ENCODE measurements at places on chromosomes 11 and 22.

DNA sequence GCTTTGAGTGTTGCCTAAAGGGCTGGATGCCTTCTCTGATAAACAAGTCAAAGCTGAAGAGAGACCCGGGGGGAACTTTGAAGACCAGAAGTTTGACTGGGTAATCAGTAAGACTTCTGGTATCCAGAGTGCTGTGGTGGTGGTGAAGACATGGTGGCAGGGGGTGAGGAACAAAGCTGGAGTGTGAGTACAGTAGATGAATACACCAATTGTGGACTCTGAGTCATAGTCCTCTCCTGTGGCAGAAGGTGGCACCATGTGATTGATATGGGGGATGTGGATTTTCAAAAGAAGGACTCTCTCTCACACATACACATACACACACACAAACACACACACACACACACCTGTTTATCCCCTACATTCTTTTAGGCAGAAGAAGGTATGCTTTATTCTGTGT is 12.3 kb downstream of the MS4A6A start:
- no peak for DNase-seq

DNA sequence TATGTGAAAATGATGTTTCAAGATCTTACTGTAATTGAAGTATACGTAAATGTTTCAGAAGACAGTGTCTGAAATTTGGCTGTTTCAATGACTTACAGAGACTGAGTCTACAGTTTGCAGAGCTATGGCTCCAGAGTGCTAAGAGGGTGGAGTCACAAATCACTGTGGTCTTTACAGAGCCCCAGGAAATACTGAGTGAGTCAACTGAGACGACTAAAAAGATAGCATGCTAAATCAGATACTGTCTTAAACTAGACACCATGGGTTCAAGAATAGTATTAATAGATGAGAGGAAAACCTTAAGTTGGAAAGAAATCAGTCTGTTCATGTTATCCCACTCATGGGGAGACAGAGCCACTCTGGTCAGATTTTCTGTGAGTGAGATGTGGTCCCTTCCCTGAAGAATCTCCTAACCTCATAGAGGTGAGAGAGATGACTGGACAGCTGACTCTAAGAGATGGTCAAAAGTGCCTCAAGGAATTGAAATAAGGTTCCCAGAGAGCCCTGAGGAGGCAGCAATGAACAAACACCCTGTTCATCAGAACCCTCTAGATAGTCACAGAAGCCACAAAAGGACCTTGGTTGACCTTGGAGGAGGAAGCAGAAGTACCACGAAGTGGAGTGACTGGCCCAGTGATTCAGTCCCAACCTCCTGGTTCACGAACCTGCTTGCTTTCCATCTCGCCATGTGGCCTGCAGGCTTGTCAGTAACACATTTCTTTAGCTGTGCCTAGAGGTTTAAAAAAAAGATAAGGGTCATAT is 30.2 kb downstream of the C11orf91 start:
- no peak for DNase-seq

GRCh38 chr11:116792869-116793771 is 1.4 kb upstream of the APOA5 start:
- DNase-seq, result no peak

GRCh38 chr22:41621911-41622179 is 750 bp downstream of the XRCC6 start:
- no peak for DNase-seq

DNA sequence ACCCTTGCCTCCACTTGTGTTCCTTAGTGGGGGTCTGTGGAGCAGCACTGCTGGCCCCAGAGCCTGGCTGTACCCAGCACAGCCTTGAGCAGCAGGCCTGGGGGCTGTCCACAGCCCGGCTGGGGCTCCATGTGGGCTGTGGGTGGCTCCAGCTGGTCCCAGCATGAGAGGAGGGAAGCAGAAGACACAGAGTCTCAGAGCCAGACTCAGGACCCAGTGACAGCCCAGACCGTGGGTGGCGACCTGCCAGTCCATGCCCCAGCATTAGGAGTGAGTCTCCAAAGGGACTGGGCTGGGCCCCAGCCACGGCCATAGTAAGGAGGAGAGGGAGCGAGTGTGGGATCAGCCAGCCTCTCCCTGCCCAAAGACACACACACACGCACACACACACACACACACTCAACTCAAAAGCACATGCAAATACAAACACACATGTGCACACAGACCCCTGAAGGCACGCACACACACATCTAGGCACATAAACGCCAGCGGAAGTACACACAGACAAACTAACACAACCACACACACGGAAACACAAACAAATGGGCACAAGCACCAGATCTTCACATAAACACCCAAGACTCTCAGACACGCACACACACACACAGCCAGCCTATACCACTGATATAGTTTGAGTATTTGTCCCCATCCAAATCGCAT is 16.7 kb upstream of the LRRC10B start:
- DNase-seq, result no peak

DNA sequence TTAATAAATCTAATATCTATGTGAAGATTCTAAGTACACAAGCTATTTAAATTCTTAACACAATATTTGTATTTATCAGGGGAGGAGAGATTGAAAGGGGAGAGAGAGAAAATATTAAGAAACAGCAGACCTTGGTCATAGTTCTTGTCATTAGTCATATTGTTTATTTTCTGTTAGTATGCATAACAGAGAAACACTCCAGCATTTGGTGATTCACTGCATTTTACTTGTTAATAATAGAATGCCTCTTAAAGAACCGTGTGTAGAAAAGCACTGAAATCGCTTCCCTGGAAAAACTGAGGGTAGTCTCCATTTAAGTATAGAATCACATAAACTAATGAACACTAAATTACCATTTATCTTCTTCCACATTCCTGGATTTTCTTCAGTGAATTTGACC is 122.7 kb upstream of the TRPC6 start:
- DNase-seq, result no peak

DNA sequence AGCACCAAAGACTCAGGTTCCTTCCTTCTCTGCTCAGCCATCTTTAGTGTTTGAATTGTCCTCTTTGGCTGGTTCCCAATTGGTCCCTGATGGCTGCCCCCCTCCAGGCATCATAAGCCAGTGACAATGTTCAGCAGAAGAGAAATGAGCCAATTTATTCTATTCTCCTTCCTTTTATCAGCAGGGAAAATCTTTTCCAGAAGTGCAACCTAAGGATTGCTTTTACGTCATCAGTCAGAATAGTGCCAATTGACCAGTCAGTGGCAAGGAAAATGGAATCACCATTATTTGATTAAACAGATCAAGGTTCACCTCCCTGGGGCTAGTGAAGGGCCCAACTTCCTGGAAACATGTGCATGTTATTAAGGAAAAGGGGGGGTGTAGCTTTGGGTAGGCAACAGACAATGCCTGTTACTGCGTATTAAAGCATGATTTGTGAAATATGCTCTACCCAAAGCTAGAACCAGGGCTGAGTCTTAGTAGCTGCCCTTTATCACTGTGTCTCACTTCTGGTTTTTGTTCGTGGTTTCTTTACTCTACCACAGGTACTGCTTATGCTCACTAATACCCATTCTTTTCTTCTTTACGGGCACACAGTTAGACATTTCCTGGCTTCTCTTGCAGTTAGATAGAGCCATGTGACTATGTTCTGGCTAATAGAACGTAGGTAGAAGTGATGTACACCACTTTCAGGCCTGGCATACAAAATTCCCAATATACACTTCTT is 12.6 kb upstream of the DBX1 start:
- no peak for DNase-seq

DNA sequence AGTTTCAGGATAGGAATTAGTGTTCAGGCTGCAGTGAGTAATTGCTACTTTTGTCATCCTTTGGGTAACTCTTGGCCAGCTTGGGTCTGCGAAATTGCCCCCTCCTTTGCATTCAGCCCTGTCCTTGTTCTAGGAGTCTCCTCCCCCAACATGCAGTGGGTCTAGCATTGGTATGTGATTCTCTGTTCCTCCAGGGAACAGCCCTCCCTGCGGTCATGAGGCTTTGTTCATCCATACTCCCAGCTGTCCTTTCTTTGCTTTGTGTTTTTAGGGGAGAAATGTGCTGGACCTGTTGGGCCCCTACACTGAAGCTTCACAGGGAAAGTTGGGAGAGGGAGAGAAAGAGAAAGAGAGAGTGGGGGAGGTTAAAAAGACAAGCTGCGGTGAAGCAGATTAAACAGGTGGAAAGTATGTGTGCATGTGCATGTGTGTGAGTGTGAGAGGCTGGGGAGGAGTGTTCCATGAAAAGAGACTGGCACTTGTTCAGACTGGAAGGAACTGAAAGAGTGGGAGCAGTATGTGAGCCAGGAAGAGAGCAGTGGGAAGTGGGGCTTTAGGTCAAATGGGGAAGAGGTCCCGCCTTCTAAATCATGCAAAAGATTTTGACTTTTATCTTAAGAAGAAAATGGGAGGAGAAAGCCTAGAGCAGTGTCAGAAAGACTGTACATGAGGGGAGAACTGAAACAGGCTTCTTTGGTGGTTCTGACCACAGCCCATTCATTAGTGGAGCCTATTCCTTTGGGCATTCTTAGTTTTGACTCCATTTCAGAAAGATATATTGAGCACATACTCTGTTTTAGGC is 17.9 kb upstream of the SESN3 start:
- no peak for DNase-seq

DNA sequence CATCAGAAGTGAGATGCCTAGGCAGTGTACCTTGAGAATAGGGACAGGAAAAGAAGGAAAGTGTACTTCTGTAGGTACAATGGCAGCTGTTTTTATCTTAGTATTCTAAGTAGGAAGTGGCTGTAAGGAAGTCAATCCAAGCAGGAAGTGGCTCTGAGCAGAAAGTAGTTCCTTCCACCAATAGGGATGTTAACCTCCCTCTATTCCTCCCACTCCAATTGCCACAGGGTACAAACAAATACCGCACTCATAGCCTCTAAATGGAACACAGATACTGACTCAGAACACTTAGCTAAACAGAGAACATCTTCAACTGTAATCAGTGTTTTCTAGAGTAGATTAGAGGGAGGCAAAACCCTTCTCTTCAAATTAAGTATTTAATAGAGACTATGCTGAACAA is 10.6 kb downstream of the LRRC55 start:
- no peak for DNase-seq

Data from HuH-7 (cell line).